ENCODE measurements at places on chromosomes 6 and 20.
A peak's percentile ranks its signal among the peaks of the same experiment; 100 is the strongest.

DNA sequence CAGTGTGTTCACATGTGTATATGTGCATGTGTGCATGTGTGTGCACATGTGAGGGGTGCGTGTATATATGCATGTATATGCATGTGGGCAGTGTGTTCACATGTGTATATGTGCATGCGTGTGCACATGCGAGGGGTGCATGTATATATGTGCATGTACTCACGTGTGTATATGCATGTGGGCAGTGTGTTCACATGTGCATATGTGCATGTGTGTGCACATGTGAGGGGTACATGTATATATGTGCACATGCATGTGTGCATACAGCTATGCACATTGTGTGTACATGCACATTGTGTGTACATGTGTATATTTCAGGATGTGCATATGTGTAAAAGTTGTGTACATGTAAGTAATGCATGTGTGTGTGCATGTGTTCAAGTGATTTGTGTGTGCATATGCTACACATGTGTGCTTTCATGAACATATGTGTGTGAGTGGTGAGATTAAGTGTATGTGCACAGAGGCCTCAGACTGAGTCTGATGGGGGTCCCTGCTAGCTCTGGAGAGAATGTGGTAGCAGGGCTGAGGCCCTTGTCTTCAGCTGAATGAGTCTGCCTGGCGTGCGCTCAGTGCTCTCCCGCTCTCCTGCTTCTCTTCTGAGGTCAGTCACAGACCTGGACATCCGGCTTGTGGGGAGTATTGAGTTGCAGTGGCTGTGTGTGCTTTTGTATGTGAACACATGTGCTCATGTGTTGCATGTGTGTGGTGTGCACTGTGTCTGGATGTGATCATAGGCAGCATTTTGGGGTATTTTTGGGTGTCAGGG lies 19.9 kb upstream of the MYT1 start:
- no peak for DNase-seq
- no peak overlapping the region for H3K27ac ChIP-seq
- H3K27me3 ChIP-seq = peaks cover 10% of the 10 kb centered on the region
- H3K4me1 ChIP-seq = no peaks in the 10 kb centered on the region
- H3K36me3 ChIP-seq = no peaks in the 10 kb centered on the region

DNA sequence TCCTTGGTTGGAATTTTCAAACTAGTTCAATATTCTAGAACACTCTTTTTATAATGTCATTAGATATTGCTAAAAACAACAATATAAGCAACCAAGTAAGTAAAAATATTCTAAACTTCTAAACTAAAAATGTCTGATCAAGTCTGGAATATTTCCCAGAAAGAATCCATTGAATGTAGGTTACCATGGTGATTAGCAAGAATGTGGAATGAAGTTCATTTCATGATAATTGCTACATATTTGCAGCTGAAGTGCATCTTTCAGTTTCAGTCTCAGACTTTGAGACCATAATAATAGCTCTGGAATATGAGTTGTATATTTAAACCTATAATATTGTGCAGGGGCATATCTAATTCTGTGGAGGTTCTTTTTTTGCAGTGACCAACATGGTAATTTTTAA lies 61.0 kb upstream of the NKAIN2 start:
- no peak overlapping the region for H3K4me3 ChIP-seq
- no peaks in the 10 kb centered on the region for H3K36me3 ChIP-seq
- H3K4me1 ChIP-seq = no peaks in the 10 kb centered on the region

DNA sequence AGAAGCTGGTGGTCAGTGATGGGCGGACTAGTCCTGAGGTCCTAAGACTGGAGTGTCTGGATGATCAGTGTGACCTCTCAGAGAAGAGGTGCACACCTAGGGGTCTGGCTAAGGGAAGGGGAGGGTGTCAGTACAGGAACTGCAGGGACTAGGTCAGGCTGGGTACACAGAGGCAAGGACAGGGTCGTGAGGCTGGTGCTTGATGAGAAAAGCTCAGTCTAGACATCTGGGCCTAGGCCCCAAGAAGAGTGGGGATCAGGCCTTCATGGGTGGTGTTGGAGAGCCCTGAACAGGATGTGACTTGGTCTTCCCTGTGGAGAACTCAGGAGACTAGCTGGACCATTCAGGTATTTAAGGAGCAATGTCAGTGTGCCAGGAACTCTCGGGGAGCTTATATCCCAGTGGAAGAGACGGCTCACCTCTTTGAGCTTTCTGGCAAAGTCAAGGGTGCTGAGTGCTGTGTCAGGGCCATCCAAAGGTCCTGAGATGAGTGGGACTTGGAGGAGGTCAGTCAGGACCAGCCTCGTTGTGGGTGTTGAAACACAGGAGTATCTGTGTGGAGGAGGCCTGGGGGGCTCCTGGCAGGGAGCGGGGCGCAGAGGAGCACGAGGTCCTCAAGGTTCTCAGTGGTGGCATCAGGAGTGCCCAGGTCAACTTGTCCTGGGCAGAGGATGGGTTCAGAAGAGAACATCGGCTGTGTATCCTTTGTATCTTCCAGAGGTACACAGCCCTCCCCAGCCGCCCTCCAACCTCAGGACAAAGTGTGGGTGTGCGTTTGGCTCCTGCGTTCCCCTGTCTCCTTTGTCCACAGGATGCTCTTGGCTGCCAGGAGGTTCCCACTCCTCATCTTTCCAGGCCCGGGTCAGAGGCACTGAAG lies 13.3 kb upstream of the MYT1 start:
- H3K4me1 ChIP-seq = no peaks in the 10 kb centered on the region
- no peaks in the 10 kb centered on the region for H3K36me3 ChIP-seq
- H3K27me3 ChIP-seq = no peaks in the 10 kb centered on the region
- no peak overlapping the region for H3K27ac ChIP-seq
- DNase-seq = no peak
- H3K4me3 ChIP-seq = no peak overlapping the region

DNA sequence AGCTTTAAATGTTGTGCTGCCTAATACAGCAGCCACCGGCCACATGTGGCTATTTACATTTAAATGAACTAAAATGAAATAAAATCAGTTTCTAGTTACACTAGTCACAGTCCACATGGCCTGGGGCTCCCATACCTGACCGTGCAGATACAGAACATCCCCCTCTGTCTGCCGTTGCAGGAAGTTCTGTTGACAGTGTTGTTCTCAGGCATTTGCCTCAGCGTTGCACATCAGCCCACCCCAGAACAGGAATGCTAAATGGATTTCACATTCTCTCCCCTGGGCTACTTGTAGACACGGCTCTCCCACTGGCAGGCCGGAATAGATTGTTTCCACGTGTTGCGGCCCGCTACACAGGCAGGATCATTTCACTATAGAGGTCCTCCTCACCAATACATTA lies 26.3 kb downstream of the JAG1 start:
- peaks cover 92% of the 10 kb centered on the region for H3K36me3 ChIP-seq
- H3K4me1 ChIP-seq = peaks cover 58% of the 10 kb centered on the region
- H3K27ac ChIP-seq = no peak overlapping the region
- H3K27me3 ChIP-seq = no peaks in the 10 kb centered on the region
- no peak overlapping the region for H3K4me3 ChIP-seq

DNA sequence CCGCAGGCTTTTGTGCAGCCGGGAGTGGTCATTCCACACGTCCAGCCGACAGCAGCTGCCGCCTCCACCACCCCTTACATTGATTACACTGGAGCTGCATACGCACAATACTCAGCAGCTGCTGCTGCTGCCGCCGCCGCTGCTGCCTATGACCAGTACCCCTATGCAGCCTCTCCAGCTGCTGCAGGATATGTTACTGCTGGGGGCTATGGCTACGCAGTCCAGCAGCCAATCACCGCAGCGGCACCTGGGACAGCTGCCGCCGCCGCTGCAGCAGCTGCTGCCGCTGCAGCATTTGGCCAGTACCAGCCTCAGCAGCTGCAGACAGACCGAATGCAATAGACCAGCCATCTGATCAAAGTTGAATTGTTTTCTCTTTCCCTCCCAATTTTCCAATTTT lies 10.6 kb downstream of the RBM24 start:
- peak; percentile 82 for DNase-seq
- peak overlapping the region; percentile 83 for H3K27ac ChIP-seq
- no peaks in the 10 kb centered on the region for H3K27me3 ChIP-seq
- H3K4me1 ChIP-seq = peaks cover 11% of the 10 kb centered on the region
- H3K4me3 ChIP-seq = peak overlapping the region; percentile 31

- no peak for DNase-seq
- H3K27ac ChIP-seq = no peak overlapping the region
- H3K4me1 ChIP-seq = no peaks in the 10 kb centered on the region
- no peaks in the 10 kb centered on the region for H3K36me3 ChIP-seq
- no peaks in the 10 kb centered on the region for H3K27me3 ChIP-seq
These were observed 124.0 kb upstream of the CARMIL1 start for GRCh38 chr6:25155211-25155610.

- H3K4me3 ChIP-seq = no peak overlapping the region
- peak; percentile 48 for DNase-seq
- H3K27ac ChIP-seq = peak overlapping the region; percentile 63
- H3K36me3 ChIP-seq = no peaks in the 10 kb centered on the region
- no peaks in the 10 kb centered on the region for H3K27me3 ChIP-seq
These were observed 35.4 kb downstream of the MAN1A1 start for GRCh38 chr6:119313937-119314884.

DNA sequence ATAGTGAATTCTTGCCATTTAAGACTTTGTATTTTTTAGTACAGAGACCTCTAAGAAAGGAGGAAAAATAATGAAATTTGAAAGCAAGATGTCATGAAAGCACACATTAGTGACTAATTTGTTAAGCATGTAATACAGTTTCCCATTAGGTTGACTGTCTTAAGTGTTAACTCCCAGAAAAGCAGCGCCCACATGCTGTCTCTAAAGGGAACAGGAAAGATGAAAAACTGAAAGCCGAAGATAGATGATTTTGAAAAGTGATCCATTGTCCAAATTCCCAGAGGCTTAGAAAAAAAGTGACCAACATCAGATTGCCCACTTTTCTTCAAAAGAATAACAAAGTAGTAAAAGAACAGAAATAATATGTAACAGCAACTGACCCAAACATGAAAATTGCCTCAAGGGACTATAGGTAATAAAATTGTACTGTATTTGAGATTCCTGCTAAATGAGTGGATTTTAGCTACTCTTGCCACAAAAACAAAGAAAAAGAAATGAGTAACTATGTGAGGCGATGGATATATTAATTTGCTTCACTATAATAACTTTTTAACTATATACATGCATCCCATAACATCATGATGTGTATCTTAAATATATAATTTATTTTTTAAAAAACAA lies 83.2 kb upstream of the OGFRL1 start:
- H3K4me1 ChIP-seq = no peaks in the 10 kb centered on the region
- no peak for DNase-seq
- no peaks in the 10 kb centered on the region for H3K36me3 ChIP-seq
- no peak overlapping the region for H3K27ac ChIP-seq
- H3K4me3 ChIP-seq = no peak overlapping the region

GRCh38 chr6:140001005-140001404 lies 626.6 kb upstream of the CITED2 start:
- H3K27me3 ChIP-seq = no peaks in the 10 kb centered on the region
- H3K4me3 ChIP-seq = no peak overlapping the region
- no peaks in the 10 kb centered on the region for H3K4me1 ChIP-seq
- peak; percentile 37 for DNase-seq
- H3K27ac ChIP-seq = no peak overlapping the region

DNA sequence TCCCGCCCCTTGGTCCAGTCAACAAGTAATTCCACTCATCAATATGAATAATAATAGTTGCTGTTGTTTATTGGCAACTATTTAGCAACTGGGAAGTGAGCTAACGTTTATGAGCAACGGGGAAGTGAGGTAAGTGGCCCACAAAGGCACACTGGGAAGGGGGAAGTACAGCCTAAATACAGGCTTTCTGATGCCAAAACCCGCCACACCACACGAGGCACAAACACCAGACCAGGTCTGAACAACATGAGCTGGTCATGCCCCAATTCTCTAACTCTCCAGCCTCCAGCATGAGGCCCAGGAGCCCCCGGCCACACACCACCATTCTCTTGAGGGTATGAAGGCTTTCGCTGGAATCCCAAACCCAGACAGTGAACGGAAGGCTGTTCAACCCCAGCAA lies 50.8 kb downstream of the PREX1 start:
- H3K36me3 ChIP-seq = no peaks in the 10 kb centered on the region
- H3K27ac ChIP-seq = no peak overlapping the region
- no peak overlapping the region for H3K4me3 ChIP-seq
- peaks cover 7% of the 10 kb centered on the region for H3K4me1 ChIP-seq
- no peaks in the 10 kb centered on the region for H3K27me3 ChIP-seq
- DNase-seq = no peak

- H3K27me3 ChIP-seq = no peaks in the 10 kb centered on the region
- H3K27ac ChIP-seq = no peak overlapping the region
- DNase-seq = no peak
- no peaks in the 10 kb centered on the region for H3K36me3 ChIP-seq
- no peaks in the 10 kb centered on the region for H3K4me1 ChIP-seq
- no peak overlapping the region for H3K4me3 ChIP-seq
These were observed 58.9 kb downstream of the MAFB start for GRCh38 chr20:40630099-40630498.

Data from muscle of leg (tissue), 16 donors.